Adipocyte (in vitro differentiated cells): ENCODE measurements at places on chromosomes 5 and 9.

DNA sequence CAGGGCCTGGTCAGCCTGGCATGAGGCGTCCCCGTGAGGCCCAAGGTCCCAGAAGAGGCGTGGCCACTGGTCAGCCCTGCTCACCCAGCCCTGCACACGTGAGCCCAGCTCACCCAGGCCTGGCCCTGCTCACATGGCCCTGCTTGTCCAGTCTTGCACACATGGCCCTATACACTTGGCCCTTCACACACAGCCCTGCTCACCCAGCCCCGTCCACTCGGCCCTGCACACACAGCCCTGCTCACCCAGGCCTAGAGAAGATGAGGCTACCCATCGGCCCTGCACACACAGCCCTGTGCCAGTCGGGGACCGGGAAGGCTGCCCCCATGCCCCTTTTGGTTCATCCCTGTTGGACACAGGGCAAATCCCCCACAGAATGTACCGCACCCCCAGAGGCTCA lies 28.4 kb downstream of the ZDHHC11B start:
- no peak for DNase-seq

DNA sequence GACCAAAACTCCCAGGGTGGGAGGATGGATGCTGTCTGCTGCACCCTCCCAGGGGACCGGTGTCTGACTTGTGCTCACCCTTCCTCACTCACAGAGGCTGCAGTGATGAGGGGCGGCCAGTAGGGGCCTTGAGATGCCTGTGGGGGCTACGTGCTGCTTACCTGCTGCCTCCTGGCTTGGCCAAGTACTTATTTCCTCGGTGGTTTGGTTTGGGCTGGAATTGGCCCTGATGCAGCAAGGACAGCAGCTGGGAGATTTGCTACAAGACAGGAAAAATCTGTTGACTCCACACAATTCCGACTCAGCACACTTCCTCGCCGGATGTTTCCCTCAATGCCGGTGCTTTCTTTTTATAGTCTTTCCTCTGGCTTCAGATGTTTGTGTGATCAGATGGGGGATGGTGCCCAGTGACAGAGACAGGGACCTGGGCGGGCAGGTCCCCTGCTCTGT lies 6.6 kb downstream of the PCDH12 start:
- DNase-seq, result no peak

DNA sequence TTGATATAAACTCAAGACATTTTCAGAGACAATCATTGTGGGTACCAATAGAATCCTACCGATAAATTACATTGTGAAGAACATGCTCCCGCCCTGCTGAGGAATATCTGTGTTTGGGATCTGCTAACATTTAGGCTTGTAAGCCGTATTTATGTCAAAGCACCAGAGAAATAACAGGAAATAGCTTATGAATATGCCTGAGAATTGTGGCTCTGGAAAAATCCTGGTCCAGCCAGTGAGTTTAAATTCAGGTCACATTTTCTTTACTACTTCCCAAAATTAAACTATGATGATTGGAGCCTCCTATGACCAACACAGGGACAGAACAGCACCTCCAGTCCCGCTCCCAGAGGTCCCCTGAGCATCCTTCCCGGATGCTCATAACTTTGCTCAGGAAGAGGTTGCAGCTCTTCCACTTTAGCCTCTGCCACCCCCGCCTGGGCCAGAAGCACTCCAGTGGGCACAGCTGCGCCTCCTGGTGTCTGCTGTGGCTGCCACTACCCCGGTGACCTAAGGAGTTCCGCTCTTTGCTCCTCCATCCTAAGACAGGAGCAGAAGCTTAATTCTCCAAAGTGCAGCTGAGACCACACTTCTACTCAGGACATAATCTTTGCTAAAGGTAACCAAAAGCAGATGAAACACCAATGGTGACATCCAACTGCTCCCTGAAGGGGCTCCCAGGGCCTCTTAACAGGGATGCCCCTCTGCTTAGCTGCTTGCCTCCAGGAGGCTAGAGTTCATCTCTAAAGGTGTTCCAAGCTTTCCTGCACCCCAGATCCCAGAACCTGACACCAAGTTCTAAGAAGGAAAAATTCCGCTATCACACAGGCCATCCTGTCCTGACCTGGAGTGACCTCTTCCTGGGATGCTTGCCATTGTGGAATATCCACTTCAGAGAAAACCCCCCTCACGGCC lies 58.8 kb downstream of the SLC1A1 start:
- DNase-seq, result no peak

DNA sequence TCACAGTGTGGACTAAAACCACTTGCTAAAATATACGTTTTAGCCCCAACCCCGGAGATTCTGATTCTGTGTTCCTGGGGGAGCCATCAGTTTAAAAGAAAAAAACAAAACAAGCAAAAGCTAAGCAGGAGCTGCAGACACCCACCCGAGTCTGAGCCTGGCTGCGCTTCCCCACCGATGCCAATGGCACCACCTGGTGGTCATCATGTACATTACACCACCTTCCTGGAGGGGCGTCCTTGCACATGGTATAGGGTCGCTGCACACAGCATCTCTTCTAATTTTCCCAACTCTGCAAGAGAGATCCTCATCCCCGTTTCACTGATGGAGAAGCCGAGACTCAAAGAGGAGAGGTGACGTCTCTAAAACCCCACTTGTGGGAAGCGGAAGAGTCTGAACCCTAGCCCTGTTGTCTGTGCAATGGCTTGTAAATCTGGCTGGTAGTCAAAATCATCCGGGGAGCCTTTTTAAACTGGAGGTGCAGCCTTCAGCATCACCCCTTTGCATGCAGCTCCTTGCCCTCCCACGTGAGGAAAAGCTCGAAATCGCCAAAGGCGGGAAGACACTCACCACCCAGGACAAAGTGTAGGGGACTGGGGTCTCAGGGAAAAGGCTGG lies 23.1 kb upstream of the CNOT6 start:
- DNase-seq, result peak; percentile 86

GRCh38 chr9:109118808-109119438 lies 824 bp downstream of the TMEM245 start:
- peak; percentile 56 for DNase-seq

- no peak for DNase-seq
Observed at GRCh38 chr5:55572020-55572419, 37.3 kb upstream of the PLPP1 start.
